ENCODE measurements at places on chromosomes 1 and 21.

- no peak for DNase-seq
Measured at GRCh38 chr1:53878492-53879105, 11.0 kb downstream of the YIPF1 start.

- DNase-seq, result no peak
Measured at GRCh38 chr21:42199868-42200463, 19.0 kb upstream of the ABCG1 start.

GRCh38 chr1:22845398-22845935 lies 127.2 kb downstream of the LACTBL1 start:
- no peak for DNase-seq

DNA sequence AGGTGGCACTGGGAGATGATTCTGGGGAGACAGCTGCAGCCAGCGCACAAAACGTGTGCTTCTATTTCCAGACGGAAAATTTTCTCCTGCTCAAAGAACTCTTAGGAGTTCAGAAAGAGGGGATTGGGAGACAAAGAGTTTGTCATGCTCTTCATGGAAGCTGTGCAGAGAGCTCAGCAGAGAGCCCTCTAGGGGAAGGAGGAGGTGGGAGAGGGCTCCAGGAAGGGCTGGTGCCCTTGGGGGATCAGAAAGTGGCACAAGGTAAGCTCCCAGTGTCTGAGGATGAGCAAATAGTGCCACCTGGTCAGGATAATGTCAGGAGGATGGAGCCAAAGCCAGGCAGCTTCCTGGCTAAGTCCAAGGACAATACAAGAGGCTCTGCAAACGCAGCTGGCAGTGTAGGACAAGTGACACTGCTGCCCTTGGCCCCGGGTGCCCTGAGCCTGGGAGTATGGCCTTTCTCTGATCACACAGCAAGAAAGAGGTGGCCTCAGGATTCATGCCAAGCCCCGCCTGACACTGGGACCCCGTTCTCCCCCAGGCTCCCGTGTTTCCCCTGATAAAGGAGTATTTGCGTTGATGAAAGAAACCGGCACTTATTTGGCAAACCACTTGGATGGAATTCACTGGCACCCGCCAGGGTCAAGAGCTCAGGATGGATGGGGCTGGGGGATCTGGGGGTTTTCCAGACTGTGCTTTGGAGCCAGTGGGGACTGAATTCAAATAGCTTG lies 254.0 kb downstream of the PTPRU start:
- DNase-seq, result peak; percentile 73

GRCh38 chr1:97796711-97797110 lies 124.1 kb downstream of the DPYD start:
- no peak for DNase-seq

GRCh38 chr1:174480324-174480723 lies 32.6 kb downstream of the GPR52 start:
- no peak for DNase-seq

- no peak for DNase-seq
Measured at GRCh38 chr1:9849691-9850441, 26.1 kb upstream of the CLSTN1 start.

GRCh38 chr1:103197216-103197615 lies 88.9 kb upstream of the COL11A1 start:
- no peak for DNase-seq

DNA sequence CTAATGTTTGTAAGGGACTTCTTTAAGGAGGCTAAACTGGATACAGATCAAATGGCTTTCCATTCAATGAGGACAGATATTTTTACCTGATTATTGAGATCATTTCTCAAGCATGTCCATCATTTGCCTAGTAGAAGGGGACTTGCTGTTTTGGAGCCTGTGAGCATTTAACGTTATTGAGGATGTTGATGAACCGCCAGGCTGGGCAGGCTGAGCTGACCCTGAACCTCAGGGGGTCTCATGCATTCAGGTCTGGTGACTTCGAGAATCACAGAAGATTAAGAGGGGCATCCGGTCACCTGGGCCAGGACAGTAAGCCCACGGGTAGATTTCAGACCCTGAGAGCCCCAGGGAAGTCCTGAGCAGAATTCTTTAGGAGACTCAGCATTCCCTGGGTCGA lies 63.1 kb downstream of the BACE2 start:
- no peak for DNase-seq

DNA sequence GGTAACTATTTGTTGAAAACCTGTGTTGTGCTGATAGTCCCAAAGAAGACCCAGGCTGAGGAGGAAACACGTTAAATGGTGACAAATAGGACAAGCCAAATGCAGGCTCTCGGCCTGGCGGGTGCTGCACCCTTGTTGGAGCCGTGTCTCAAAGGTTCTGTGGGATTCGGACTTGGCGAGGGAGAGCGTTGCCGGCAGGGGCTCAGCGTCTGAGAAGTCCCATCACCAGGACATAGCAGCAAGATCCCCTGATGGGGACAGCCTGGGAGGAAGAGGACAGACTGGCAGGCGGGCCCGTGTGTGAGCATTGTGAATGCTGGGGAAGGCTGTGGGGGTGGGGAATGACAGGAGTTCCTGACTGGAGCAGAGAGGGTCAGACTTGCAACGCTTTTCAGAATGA lies 142.5 kb downstream of the PGBD5 start:
- DNase-seq, result no peak

DNA sequence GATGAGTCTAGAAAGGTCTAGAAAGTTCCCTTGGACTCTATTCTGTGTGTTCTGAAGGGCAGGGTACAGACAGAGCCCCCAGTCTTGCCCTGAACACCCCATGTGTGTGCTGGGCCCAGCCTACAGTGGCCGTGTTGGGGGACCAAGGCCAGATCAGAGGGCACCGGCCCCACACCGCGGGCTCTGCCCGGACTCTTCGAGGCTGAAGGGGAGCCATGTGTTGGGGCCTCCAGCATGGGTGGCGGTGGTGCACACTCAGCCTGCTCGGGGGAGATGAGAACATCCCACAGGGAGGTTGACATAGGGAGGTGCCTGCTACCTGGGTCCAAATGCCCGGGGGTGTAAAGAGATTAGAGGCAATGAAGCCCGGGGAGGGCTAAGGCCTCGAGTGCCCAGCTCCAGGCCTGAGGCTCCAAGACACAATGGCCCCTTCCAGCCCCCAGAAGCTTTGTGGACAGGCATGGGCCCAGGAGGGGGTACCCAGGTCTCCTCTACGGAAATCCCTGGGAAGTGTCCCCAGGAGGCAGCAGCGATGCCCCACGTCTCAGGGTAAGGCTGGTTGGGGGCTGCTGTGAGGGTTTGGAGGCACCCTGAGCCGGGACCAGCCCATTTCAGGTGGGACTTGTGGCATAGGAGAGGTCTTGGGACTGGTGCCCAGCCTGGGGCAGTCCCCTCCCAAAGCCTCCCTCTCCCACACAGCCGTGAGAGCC lies 12.1 kb downstream of the ARHGEF16 start:
- DNase-seq, result no peak

- no peak for DNase-seq
Measured at GRCh38 chr1:168979276-168979675, 127.2 kb upstream of the ATP1B1 start.

GRCh38 chr1:182205351-182206022 lies 144.0 kb upstream of the ZNF648 start:
- no peak for DNase-seq

- DNase-seq, result peak; percentile 87
Measured at GRCh38 chr21:16535102-16535422, 805.3 kb downstream of the USP25 start.

GRCh38 chr1:36818771-36819170 lies 215.5 kb downstream of the GRIK3 start:
- DNase-seq, result no peak

- DNase-seq, result peak; percentile 82
Measured at GRCh38 chr21:43192501-43193081, 23.8 kb downstream of the CRYAA start.

DNA sequence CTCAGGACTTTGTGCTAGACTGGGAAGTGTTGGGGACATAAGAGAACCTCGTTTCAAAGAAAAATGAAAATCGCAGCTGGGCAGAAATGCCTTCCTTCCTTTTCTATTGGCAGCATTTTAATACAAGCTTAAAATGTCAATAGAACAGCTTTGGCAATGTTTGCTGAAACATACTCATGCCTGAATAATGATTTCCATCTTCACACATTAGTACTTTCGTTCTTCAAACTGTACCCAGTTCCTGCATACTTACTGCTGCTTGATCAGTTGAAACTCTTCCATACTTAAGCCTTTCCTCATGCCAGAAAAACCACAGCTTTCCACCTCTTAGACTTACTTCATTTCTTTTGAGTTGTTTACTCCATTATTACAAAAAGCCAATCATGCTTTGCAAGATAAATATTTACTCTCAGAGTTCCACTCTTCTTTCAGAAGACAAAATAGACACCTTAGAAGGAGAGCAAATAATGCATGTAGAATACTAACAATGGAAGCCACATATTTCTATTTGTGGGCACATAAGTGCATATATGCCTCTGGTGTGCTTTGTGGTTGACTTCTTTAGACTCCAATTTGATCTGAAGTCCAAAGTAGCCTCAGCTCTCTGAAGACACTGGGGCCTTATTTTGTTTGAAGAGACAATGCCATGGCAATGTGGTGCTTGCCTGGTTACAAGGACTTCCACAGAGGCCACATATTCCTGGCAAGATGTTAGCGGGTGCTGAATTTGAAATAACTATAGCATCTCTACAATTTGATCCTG lies 22.7 kb upstream of the CD55 start:
- no peak for DNase-seq

GRCh38 chr1:36238433-36238832 lies 14.2 kb downstream of the THRAP3 start:
- no peak for DNase-seq

DNA sequence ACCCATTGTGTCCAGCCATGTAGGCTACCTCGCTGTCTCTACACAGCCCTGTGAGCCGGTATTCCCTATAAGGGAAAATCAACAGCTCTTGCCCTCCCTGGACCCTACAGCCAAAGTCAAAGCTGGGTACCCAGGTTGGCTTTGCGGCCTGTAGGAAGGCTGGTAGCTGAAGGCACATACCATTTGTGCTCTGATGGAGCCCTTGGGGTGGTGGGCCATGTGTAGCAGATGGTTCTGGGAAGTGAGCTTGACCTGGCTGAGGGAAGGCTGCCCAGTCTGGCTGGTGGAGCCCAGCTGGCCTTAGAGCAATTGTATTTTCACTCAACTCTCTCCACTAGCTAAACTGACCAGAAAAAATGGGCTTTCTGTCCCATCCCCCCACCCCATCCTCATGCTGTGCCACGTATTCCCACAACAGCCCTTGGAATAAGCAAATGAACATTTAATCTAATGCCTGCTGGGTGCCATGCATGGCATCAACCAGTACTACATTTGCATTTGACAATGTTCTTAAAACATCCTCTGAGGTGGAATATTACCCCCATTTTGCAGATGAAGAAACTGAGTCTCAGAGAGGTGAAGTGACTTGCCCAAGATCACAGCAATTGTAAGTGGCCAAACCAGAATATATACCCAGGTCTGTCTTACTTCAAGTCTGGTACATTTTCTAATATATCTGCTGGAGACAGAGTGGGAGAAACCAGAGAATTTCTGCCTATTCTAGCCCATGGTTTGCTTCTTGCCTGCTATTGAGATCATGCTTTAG lies 56.8 kb downstream of the NDUFS5 start:
- no peak for DNase-seq

DNA sequence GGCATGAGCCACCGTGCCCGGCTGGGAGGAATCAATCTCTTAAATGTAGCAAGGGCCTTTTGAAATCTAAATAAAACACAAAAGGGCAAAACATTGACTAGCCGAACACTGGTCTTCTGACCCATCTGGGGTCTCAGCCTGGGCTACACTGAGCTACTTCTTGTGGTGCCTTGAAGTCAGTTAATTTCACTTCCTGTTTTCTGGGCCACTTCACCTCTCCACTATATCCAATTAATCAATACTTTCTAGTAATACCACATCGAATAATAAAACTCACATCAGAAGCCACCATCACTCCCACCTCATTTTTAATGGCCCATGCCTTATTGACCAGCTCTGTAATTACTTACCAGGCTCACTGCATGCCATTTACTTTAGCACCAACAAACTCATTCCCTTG lies 138.0 kb upstream of the SAMSN1 start:
- DNase-seq, result no peak

DNA sequence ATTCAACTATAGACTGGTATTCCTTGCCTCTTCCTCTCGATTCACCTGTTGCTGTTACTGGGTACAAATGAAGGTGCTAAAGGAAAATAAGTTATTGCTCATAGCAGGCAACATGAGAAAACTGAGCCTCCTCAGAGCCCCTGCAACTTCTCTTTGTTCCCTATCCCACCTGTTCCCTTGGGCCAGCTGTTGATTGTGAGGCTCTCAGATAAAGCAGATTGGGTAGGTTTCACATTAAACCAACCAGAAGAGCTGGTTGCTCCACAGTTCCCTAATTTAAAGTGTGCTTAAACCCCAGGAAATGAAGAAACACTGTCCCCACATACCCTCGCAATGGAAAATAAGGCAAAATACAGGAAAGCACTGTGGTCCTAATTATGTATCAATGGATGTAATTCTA lies 4.8 kb downstream of the DEDD start:
- no peak for DNase-seq

DNA sequence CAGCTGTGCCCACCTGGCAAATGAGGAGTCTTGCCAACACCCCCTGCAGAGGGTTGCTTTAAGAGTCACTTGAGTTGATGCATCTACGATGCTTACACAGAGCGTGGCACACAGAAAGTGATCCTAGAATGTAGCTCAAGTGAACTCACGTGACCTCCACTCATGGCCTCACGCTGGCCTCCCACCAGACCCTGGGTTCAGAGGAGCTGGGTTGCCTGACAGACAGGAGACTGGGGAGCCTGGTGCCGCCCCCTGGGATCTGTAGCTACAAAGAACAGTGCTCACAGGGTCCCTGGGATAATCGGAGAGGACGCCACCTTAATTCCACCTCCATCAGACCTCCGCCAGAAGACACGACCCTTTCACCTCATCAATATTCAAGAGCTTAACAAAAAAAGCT lies 81.4 kb upstream of the CASZ1 start:
- no peak for DNase-seq

DNA sequence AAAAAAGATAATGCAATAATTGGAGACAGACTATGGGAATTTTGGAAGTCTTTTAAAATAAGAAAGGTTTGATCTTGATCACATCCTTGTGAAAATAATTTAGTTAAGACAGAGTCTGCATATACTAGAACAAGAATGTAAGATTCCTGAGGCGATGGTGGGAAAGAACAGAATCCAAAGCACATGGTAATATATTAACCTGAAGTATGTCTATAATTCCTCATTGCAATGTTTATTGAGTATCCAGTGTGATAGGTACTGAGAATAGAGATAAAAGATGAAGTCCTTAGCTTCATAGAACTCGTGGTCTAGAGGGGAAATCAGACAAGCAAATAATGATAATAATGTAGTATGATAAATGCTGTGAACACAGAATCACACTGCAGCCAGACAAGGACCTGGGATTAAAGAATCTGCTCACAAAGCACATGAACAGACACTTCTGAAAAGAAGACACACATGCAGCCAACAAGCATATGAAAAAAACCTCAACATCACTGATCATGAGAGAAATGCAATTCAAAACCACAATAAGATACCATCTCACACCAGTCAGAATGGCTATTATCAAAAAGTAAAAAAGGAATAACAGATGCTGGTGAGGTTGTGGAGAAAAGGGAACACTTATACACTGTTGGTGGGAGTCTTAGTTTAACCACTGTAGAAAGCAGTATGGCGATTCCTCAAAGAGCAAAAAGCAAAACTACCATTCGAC lies 6.9 kb upstream of the ANGPTL3 start:
- no peak for DNase-seq

- DNase-seq, result no peak
Measured at GRCh38 chr21:44483288-44484237, 28.3 kb downstream of the LRRC3 start.
